ENCODE measurements at places on chromosomes 7 and 10.
A peak's percentile ranks its signal among the peaks of the same experiment; 100 is the strongest.

GRCh38 chr7:116948934-116949333 lies 4.4 kb upstream of the ST7 start:
- H3K27me3 ChIP-seq, result peaks cover 10% of the 10 kb centered on the region
- no peak overlapping the region for H3K4me3 ChIP-seq

DNA sequence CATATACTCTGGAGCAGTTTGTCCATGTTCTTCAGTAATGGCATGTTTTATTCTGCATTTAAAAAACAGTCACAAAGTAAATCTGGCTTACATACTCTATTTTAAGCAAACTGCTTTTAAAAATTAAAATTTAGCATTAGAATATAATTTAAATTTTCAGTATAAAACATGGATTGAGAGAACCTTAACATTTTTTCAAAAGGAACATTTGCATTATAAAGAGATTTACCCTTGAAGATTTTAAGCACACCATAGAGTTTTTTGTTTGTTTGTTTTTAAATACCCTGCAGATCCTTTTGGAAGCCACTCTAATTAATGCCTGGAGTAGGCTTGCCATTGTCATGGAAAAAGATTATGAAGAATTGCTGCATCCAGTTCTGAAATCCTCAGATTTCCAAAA lies 70.4 kb downstream of the ZNRF2 start:
- DNase-seq, result no peak
- H3K27ac ChIP-seq, result no peak overlapping the region
- H3K4me3 ChIP-seq, result no peak overlapping the region
- H3K4me1 ChIP-seq, result peaks cover 15% of the 10 kb centered on the region
- peaks cover 14% of the 10 kb centered on the region for H3K36me3 ChIP-seq

GRCh38 chr7:132773527-132773956 lies 197.3 kb upstream of the PLXNA4 start:
- peaks cover 2% of the 10 kb centered on the region for H3K36me3 ChIP-seq
- peaks cover 6% of the 10 kb centered on the region for H3K4me1 ChIP-seq
- DNase-seq, result no peak
- peaks cover 2% of the 10 kb centered on the region for H3K27me3 ChIP-seq

GRCh38 chr7:24135003-24135817 lies 148.8 kb upstream of the NPY start:
- DNase-seq, result no peak
- H3K27me3 ChIP-seq, result peaks cover 22% of the 10 kb centered on the region
- peaks cover 4% of the 10 kb centered on the region for H3K4me1 ChIP-seq

- H3K27ac ChIP-seq, result no peak overlapping the region
- peaks cover 5% of the 10 kb centered on the region for H3K4me1 ChIP-seq
- H3K36me3 ChIP-seq, result no peaks in the 10 kb centered on the region
Observed at GRCh38 chr7:117094457-117094856, 141.2 kb downstream of the ST7 start.

- H3K4me1 ChIP-seq, result peaks cover 22% of the 10 kb centered on the region
- DNase-seq, result peak; percentile 55
- no peaks in the 10 kb centered on the region for H3K36me3 ChIP-seq
Observed at GRCh38 chr7:25259487-25260243, 31.4 kb upstream of the NPVF start.

DNA sequence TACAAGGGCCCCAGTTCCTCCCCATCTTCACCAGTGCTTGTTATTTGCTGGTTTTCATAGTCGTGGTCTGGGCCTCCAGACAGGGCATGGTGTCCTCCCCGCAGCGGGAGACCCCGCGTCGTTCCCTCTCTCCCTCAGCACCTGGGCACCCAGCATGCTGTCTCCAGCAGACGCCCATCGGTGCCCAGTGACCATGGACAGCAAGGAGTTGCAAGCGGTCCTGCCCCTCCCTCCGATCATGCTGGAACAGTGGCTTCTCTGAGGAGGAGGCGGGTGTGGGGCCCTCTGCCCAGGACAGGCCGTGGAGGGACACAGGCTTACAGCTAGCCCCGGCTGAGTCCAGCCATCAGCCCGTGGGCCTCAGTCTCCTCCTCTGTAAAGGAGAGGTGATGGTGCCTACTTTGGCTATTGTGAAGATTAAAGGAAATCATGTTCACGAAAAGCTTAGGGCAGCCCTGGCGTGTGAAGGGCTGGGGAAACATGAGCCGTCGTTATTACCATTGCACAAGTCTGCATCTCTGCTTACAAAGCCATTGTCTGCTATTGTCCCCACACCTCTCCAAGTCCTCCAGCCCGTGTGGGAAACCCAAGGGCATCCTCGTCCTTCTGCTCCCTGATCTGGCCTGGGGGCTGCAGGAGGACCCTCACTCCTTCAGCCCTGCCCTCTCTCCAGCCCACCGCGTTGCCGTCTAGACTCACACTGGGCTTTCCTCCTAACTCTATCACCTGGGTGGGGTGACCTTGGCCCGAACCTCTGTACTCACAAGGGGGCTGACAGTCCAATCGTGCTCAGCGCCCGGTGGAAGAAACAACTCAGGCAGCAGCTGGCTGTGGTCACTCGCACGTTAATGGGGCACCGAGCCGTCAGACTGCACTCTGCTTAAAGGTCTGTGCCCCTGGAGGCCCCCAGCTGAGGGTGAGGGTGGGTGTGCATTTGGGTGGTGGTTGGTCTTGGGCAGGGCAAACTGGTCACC lies 29.9 kb downstream of the EN2 start:
- H3K4me3 ChIP-seq, result no peak overlapping the region
- H3K27me3 ChIP-seq, result peaks cover 37% of the 10 kb centered on the region
- H3K36me3 ChIP-seq, result no peaks in the 10 kb centered on the region
- peaks cover 15% of the 10 kb centered on the region for H3K4me1 ChIP-seq

GRCh38 chr10:113517165-113517900 lies 35.5 kb upstream of the HABP2 start:
- no peaks in the 10 kb centered on the region for H3K36me3 ChIP-seq
- no peak overlapping the region for H3K4me3 ChIP-seq
- no peak for DNase-seq
- no peaks in the 10 kb centered on the region for H3K4me1 ChIP-seq
- H3K27me3 ChIP-seq, result peaks cover 4% of the 10 kb centered on the region

- DNase-seq, result no peak
- H3K27me3 ChIP-seq, result peaks cover 21% of the 10 kb centered on the region
- H3K36me3 ChIP-seq, result no peaks in the 10 kb centered on the region
- H3K27ac ChIP-seq, result no peak overlapping the region
Observed at GRCh38 chr7:75740846-75741497, 2.2 kb upstream of the HIP1 start.

DNA sequence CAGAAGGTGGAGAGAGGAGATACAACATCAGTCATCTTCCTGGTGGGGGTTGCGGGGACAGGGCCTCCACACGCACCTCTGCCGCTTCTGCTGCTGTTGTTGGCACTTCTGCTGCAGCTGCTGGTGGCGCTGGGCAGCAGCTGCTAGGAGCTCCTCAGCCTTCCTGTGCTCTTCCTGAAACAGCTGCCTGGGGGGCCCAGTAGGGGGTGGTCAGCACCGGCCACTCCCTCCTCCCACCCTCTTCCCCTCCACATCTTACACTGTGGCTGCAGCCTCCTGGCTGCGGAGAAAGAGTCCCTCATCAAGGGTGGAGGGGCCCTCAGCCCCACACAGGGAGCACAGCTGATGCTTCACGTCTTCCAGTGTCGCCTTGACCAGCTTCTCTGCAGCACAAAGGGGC lies 9.9 kb downstream of the SYCE1 start:
- H3K27me3 ChIP-seq, result peaks cover 3% of the 10 kb centered on the region
- no peak overlapping the region for H3K4me3 ChIP-seq
- no peak overlapping the region for H3K27ac ChIP-seq
- no peaks in the 10 kb centered on the region for H3K4me1 ChIP-seq

DNA sequence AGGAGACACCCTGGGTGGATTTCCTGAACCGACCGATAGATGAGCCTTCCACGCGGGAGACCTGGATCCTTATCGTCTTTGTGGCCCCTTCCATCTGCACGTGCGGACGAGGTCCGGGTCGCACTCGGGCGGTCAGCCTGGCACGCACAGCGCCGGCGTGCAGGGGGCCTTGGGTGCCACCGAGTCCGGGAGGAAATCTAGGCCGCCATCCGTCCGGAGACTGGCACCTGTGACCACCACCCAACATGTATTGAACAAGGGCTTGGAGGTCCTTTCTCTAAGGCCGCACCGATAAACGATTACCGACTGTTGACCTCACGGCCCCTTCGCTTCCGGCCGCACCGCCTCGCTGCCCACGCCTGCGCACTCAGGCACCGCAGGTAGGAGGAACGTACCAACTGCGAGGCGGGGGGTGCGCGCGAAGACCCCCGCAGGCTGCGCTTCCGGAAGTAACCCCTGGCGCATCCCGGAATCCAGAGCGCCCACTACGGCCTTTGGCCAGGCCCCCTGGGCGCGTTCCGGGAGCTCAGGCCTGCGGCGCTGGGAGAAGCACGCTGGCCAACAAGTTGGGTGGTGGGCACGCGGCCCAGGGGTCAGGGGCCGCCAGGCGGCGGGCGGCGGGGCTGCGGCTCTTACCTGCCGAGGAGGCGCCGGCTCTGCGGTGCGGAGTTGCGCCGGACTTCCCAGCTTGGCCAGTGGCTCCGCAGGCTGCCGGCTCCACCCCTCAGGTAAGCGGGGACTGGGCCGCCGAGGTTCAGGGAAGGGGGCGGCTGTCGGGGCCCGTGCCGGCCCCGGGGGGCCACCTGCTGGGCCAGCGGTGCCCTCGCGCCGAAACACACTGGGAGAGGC lies at the start of the genes ACTR3C and LRRC61:
TSS of gene ACTR3C (minus strand) at position 713 of the 849 bp plus-strand sequence. CDS start 28,249 bp downstream, outside the sequence.
TSS of gene LRRC61 (plus strand) at position 523 of the 849 bp plus-strand sequence. CDS start 13,507 bp downstream, outside the sequence.
- peak within 1 kb of the TSS; percentile 96 for H3K4me3 ChIP-seq
- peak; percentile 74 for DNase-seq
- H3K27ac ChIP-seq, result peak within 1 kb of the TSS; percentile 98
- peaks cover 40% of the 10 kb centered on the region for H3K4me1 ChIP-seq
- H3K36me3 ChIP-seq, result peaks cover 38% of the 10 kb centered on the region

Measured in T-helper 2 cell treated with Interferon-gamma antibody and Interleukin-4, amounts not matched to agents 5 μg/mL and 100 μg/mL, for 36 hours (primary cell).